ENCODE measurements at places on chromosomes 11 and 22.

- DNase-seq, result no peak
Measured at GRCh38 chr11:8683115-8683807, 669 bp downstream of the RPL27A start.

- DNase-seq, result peak; percentile 86
Measured at GRCh38 chr22:17057959-17058814, 26.6 kb upstream of the IL17RA start.

GRCh38 chr11:133746663-133747306, 98.5 kb downstream of the SPATA19 start:
- no peak for DNase-seq

- no peak for DNase-seq
Measured at GRCh38 chr11:112410325-112410724, 149.7 kb upstream of the PLET1 start.

DNA sequence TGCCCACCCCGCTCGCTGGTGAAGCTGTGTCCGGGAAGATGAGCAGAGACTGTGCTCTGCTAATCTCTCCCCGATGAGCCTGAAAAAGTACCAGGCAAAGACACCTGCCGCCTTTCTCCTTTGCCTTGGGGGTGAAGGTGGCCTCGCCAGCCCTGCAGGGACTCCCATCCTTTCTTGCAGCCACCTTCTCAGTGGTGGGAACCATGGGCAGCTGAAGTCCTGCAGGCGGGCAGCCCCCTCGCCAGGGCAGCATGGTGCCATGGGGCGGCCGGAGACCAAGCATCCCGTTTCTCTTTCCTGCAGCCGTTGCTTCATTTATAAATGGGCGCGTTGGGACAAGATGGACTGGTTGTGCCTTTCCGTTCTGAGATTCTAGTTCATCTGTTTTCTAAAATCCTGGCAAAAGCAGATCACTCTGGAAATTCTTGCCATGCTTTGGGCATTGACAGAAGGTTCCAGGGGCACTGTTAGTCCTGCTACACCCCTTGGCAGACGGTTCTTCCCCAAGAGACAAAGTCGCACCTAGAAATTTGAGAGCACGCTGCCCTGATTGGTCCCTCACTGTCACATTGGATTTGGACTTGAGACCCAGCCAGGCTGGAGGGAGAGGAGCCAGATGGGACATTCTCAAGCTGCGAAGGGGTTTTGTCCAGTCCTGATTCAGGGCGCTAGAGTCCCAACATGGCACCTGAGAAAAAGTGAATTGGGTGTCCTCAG, 7.5 kb downstream of the CTTN start:
- no peak for DNase-seq
